CD8-positive, alpha-beta T cell (primary cell): ENCODE measurements at places on chromosomes 3 and 15.
A peak's percentile ranks its signal among the peaks of the same experiment; 100 is the strongest.

- no peak for DNase-seq
These were observed 36.5 kb downstream of the TGFBR2 start for GRCh38 chr3:30642849-30643361.

GRCh38 chr15:101003081-101003480 lies 83.9 kb downstream of the LRRK1 start:
- no peak for DNase-seq

DNA sequence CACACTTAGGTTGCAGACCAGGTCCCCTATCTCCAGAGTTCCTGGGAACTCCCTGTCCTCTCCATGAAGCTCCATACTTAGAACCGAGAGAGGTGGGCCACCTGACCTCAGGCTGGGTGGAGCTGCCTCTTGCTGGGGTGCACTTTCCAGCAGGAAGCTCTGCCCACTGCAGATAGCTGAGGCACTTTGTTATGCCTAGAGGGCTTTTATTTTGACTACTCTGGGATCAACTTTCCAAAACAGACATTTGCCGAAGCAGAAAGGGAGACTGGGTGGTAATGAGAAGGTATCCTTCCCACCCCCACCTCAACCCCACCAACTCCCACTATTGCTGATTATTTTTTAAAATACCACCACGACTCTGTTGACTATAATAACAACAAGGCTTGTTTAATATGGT lies 54.7 kb downstream of the CLDN11 start:
- no peak for DNase-seq

GRCh38 chr15:100596792-100597191 lies 5.2 kb downstream of the LINS1 start:
- DNase-seq = peak; percentile 78

DNA sequence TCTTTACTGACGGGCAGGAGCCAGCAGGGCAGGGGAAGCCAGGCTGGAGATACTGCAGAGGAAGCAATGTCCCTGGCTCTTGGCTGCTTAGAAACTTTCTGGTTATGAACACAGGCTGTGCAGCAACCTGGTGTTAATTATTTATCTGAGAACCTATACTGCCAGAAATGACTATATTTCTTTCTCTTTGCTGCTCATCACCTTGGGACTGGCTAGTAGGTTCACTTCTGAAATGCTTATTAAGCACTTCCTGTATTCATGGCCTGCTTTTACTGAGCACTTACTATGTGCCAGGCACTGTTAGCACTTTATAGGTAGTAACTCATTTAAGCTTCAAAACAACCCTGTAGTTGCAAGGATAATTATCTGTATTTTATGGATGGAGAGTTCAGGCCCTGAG lies 57.6 kb downstream of the RAB11A start:
- no peak for DNase-seq
